NCI-H510A treated with DMSO at 0.1 percent for 48 hours (cell line): ENCODE measurements at places on chromosomes 12 and 14.

DNA sequence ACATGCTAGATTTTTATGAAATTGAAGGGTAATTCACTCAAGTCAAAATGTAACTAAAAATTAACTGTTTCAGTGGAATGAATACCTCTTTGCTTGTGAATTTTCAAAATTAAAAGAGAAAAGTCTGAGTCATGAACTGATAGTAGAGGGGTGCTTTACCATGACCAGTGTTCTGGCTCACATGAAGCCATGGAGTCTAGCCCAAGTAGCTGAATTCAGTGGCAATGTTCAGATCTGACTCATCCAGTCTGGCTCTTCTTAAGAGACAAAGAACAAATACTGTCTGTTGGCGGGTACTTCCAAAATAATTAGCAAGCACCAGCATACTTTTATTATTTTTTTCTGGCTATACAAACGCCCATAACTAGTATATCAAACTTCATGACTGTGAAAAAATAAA, 366.3 kb upstream of the GARIN6 start:
- no peak for DNase-seq

- DNase-seq = no peak
These were observed 35.1 kb downstream of the SCYL2 start for GRCh38 chr12:100302081-100302480.

- DNase-seq = no peak
These were observed 87.2 kb downstream of the ABCD2 start for GRCh38 chr12:39532448-39532847.

- DNase-seq = no peak
These were observed 80.1 kb downstream of the IRF2BPL start for GRCh38 chr14:76948213-76948947.

DNA sequence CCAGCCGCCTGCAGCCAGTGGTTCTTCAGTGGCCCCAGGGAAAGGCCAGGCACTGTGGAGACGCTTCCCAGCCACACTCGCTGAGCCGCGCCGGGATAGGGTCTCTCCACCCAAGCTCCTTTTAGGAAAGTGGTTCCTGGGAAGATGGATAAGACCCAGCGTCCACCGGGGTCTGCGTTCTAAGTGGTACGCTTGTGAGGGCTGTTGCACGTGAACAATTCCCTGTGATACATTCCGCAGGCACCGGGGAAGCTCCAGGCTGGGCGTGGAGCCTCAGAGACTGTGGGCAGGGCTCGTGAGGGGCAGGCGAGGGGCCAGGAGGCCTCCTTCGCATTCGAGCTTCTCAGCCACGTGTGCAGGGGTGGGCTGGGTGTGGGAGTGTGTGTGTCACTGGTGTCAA, 48.4 kb downstream of the GALNT9 start:
- no peak for DNase-seq

DNA sequence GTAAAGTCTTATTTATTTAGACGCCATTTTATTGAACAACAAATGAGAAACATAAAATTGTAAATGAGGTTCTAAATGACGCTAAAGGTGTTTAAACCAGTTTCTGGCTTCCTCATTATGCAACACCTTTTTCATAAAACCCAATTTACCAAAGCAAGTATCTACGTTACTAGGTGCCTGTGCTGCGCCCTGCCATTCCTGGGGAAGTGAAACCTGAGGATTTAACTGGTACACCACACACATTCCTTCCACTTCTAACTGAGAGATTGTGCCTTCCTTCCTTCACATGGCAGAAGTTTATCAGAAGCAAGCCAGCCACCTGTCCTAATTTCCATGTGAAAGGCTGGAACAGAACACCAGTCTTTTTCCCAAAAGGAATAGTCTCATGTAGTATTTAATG, 40.3 kb upstream of the GCH1 start:
- no peak for DNase-seq

- DNase-seq = no peak
These were observed 13.8 kb upstream of the CACNA1C start for GRCh38 chr12:2039034-2039433.

GRCh38 chr12:1576410-1577241, 17.8 kb downstream of the FBXL14 start:
- no peak for DNase-seq

- no peak for DNase-seq
These were observed 799 bp downstream of the THTPA start for GRCh38 chr14:23556700-23557440.

- DNase-seq = no peak
These were observed 148.8 kb upstream of the EGLN3 start for GRCh38 chr14:34099635-34100034.

DNA sequence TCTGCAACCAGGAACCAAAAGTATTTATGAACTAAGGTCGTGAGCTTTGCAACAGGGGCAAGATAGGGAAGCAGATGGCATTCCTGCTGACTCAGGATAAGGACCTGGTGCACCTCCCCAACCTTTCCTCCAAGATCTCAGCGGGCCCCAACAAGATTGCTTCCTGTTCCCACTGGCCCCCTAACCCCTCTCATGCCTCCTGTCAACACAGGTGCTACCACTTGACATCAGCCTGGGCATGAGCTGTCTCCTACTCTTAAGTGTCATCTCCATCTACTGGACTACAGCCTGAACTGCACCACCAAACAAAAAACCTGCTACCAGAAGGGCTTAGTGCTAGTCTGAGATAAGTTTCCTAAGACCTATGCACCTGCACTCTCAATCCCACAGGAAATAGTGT, 32.7 kb downstream of the MED6 start:
- peak; percentile 43 for DNase-seq

- peak; percentile 26 for DNase-seq
These were observed at the start of gene HIP1R for GRCh38 chr12:122834921-122835749. Gene HIP1R (plus strand): TSS chr12:122835457. CDS start chr12:122835551, 94 bp downstream.

DNA sequence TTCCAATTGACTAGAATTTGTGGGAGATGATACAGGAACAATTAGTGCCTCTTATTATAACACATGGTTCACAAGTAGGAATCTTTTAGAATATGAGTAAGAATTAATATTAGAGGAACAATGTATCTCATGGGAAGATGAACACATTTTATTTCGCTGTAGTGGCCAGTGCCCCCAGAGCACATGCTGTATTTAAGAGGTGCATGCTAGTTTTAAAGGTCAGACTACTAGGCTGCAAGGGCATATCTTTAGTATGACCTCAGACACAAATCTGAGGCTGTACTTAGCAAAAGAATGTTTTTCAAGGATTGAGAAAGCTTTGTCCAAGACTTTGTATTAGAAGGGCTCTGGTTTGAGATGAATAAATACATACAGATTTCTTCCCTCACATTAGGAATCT, 586.9 kb downstream of the CCER1 start:
- no peak for DNase-seq

GRCh38 chr14:99605299-99605961, 1.4 kb upstream of the CCDC85C start:
- peak; percentile 56 for DNase-seq

DNA sequence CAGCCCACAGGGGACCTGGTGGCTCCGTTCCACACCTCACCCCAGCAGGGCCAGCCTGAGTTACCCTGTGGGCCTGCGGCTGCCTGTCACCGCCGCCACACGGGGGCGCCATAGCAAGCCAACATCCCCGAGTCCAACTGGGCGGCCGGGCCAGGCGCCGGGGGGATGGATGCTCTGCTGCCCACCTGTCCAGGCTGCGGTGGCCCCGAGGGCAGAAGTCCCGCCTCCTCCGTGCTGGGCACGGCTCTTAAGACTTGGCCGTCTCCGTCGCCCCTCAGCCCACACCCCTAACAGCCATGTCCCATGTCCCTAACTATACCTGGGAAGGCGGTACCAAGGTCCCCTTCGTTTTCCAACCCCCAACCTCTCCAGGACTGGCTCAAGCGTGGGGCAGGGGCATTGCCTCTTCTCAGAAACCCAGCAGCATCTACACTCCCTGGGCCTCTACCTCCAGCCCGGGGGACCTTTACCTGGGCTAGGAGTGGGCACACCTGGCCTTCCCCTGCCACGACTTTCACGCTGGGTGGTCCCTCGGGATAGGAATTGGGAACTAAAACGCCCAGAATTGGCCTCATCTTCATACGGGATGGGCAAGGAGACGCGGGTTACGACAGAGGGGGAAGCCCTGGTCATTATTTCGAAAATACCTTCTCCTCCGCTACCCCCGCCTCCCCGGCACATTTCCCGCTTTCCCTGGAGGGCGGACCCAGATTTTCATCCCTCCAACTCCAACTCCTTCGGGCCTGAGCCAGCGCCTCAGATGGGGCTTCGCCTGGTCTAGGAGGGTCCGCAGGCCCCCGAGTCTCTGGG, 1.1 kb upstream of the CYP46A1 start:
- DNase-seq = peak; percentile 55

GRCh38 chr12:105899589-105899988, 239.2 kb downstream of the NUAK1 start:
- no peak for DNase-seq

DNA sequence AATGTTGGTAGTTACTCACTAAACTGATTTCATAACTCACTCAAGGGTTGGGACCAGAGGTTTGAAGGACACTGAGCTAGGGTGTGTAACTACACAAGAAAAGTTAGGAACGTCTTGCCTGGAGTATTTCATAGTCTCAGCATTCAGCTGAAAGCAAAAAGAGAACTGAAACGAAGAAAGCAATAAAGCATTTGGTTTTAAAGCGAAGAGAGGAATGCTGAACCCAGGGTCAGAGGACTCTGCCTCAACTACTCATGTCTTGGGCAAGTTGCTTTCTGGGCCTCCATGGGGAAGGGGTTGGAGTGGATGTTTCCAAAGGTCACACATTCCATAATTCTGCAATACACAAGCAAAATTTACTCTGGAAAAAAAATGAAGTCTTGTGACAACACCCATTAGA, 1.4 kb downstream of the GNS start:
- DNase-seq = no peak

DNA sequence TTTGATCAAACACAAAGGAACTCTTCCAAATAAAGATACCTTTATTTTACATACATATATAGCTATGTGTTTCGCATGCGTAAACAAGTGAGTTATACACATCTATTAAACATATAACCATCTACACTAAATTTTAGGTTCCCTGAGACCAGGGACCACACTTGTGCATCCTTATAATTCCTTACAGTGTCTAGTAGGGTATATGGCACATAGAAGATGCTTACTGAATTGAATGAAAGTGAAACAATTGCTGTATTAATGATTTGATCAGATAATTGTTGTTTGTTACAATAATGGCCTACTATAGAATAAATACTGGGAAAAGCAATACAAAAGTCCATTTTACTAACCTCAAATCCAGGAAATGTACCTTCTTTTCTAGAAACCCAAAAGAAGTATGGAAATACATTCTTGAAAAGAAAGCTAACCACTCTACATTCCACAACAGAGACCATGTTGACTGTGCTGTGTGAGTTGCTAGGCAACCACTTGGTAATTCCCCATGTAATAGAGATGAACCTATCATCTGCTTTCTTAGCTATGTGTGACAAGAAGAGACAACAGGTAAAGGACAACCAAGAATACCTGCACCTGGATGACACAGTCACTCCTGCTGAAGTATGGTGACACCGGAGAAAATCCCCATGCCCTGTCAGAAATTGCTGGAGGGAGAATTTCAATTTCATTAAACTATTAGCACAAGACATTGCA, 11.9 kb upstream of the CIPC start:
- DNase-seq = peak; percentile 67

- DNase-seq = no peak
These were observed 289.5 kb downstream of the RMST start for GRCh38 chr12:97752129-97752528.
